Hepatocyte (in vitro differentiated cells): ENCODE measurements at places on chromosomes 11 and 22. TPM values are rescaled to one million over a fixed set of nuclear protein-coding genes. Genes with fewer than 3 reads are reported as not detected.
A peak's percentile ranks its signal among the peaks of the same experiment; 100 is the strongest.

DNA sequence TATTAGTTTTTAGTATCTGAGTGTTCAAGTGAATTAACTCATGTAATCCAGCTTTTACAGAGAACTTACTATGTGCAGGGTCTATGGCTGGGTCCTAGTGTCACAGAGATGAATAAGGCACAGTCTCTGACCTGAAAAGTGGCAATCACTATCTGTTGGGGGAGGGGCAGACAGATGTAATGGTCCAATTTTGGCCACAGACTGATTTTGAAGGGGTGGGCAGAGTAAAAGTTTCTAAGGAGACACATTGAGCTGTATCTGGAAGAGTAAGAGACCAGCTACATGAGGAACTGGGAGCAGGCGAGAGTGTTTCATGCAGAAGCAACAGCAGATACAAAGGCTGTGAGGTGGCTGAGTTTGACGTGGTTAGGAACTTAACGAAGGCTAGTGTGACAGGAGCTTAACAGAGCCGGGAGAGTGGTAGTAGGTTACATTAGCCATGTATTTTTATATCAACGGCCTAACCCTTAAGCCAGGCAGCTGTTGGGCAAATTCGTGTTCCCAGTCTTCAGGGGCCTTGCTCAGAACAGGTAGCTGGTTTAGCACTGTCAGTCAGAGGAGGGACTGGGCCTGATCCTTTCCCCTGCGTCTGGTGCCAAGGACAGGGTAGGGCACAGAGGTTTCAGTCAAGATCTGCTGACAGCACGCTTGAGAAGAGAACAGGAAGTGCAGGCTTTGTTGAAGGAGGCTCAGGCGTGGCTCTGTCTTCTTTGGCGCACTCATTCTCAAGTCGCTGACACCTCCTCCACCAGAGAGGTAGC, 1.4 kb upstream of the STIM1 start:
- H3K4me1 ChIP-seq: peaks cover 18% of the 10 kb centered on the region
- peak overlapping the region; percentile 17 for H3K27ac ChIP-seq
- no peaks in the 10 kb centered on the region for H3K27me3 ChIP-seq
- H3K36me3 ChIP-seq: no peaks in the 10 kb centered on the region

DNA sequence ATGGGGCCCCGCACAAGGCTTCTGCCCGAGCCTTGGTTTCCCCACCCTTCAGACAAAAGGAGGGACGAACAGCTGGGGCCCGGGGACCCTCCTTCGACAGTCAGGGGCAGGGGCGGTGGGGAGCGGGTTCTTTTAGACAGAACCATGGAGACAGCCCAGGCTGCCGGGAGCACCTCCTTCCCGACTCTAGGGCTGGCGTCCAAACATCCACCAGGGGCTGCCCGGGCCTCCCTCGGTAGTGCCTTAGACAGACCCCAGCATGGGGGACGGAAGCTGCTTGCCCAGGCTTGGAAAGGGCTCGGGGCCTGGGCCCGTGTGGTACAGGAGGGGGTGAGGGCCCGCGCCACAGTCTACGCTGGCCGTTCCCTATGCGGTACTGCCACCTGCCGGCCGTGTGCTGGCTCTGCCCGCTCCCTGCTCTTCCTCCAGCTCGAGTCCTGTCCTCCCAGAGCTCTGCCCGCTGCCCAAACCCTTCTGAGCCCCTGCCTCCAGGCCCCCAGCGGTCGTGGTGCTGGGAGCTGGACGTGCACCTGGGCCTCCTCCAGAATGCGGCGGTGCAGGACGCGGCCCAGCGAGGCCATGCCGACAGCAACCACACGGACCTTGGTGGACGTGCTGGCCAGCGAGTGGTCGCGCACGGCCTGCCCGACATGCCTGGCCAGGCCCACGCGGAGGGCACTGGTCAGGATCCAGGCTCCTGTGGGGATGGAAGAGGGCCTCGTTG, 20.1 kb downstream of the TSSC4 start:
- H3K27me3 ChIP-seq: no peaks in the 10 kb centered on the region
- H3K4me1 ChIP-seq: no peaks in the 10 kb centered on the region
- peak; percentile 90 for DNase-seq
- H3K27ac ChIP-seq: no peak overlapping the region

The PATE2 gene
- total RNA-seq: not detected in 2 replicates

DNA sequence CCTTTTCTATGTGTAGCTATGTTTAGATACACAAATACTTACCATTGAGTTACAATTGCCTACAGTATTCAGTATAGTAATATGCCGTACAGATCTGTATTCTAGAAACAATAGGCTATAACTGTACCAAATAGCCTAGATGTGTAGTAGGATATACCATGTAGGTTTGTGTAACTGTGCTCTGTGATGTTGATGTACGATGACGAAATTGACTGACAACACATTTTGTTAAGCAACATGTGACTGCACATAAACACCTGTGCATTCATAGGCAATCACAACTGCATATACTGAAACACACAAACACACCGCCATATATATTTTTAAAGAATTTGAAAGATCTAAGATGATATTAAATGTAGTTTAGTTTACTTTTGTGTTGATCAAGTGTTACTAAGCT, 60.4 kb downstream of the TEAD1 start:
- no peak for DNase-seq
- H3K36me3 ChIP-seq: no peaks in the 10 kb centered on the region
- no peak overlapping the region for H3K27ac ChIP-seq
- no peak overlapping the region for H3K4me3 ChIP-seq

- H3K27me3 ChIP-seq: no peaks in the 10 kb centered on the region
- H3K27ac ChIP-seq: no peak overlapping the region
- H3K4me1 ChIP-seq: no peaks in the 10 kb centered on the region
- H3K36me3 ChIP-seq: no peaks in the 10 kb centered on the region
- no peak overlapping the region for H3K4me3 ChIP-seq
- no peak for DNase-seq
Observed at GRCh38 chr11:115699733-115700132, 195.5 kb upstream of the CADM1 start.

GRCh38 chr11:6468712-6469495, 4.8 kb downstream of the TRIM3 start:
- no peak overlapping the region for H3K4me3 ChIP-seq
- H3K36me3 ChIP-seq: no peaks in the 10 kb centered on the region

- no peaks in the 10 kb centered on the region for H3K4me1 ChIP-seq
- no peaks in the 10 kb centered on the region for H3K36me3 ChIP-seq
- no peak for DNase-seq
- H3K27ac ChIP-seq: no peak overlapping the region
Observed at GRCh38 chr11:80320226-80320625, 879.4 kb upstream of the TENM4 start.

- H3K27ac ChIP-seq: no peak overlapping the region
- no peak for DNase-seq
- H3K27me3 ChIP-seq: peaks cover 98% of the 10 kb centered on the region
- no peaks in the 10 kb centered on the region for H3K36me3 ChIP-seq
Observed at GRCh38 chr11:44319552-44320288, 9.8 kb upstream of the ALX4 start.

DNA sequence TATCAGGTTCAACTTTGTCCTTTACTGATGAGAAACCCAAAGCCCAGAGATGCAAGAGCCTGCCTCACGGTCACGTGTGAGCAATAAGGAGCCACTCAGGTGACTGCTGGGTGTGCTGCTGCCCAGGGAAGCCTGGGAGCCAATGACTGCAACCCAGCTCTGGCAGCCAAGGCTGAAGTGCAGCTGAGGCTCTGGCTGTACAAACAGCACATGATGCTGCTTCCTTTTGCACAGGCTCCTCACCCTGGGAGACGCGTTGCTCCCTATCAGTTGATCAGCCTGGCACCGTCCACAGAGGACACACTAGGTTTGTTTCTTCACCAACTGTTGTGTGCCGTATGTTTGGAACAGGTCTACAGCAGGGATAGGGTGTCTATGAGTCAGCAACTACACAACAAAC, 168.7 kb downstream of the EFCAB6 start:
- H3K4me1 ChIP-seq: no peaks in the 10 kb centered on the region
- DNase-seq: peak; percentile 32
- no peak overlapping the region for H3K27ac ChIP-seq
- H3K36me3 ChIP-seq: no peaks in the 10 kb centered on the region

GRCh38 chr22:22759371-22759770, 115.0 kb downstream of the GGTLC2 start:
- no peaks in the 10 kb centered on the region for H3K4me1 ChIP-seq
- DNase-seq: no peak
- H3K27ac ChIP-seq: no peak overlapping the region
- H3K4me3 ChIP-seq: no peak overlapping the region
